ENCODE measurements at places on chromosomes 12 and 14.

GRCh38 chr14:62768753-62769152, 276.5 kb downstream of the KCNH5 start:
- DNase-seq, result no peak

- no peak for DNase-seq
Measured at GRCh38 chr12:49959685-49960473, 1.8 kb upstream of the AQP5 start.

DNA sequence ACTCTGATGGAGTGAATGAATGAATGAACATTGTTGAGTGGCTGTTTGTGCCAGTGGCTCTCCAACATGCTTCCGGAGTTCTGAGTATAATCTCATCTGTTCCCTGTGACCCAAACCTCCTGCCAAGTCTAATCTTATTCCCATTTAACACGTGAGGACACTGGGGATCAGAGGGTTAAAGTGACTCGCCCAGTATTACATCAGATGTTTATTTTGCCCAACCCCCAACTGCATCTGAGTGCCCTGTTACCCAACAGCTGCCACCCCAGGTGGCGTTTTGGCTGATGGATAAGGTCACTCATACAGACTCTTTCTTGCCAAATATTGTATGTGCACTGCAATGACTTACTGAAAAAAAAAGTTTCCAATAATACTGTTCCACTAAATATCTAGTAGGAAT, 210.9 kb downstream of the EXOC5 start:
- DNase-seq, result no peak

DNA sequence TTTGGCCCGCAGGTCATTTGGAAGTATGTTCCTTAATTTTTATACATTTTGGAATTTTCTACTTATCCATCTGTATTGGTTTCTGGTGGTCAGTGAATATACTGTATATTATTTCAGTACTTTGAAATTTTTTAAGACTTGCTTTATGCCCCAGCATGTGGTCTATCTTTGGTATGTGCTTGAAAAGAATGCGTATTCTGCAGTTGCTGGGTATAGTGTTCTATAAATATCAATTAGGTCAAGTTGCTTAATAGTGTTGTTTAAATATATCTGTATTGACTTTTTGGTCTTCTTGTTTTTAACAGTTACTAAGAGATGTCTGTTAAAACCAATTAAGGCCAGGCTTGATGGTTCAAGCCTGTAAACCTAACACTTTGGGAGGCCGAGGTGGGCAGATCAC, 21.7 kb upstream of the SIX1 start:
- no peak for DNase-seq

GRCh38 chr14:71687166-71687831, 244.9 kb upstream of the RGS6 start:
- DNase-seq, result peak; percentile 20

- DNase-seq, result no peak
Measured at GRCh38 chr14:69374235-69374634, 23.9 kb downstream of the ERH start.

DNA sequence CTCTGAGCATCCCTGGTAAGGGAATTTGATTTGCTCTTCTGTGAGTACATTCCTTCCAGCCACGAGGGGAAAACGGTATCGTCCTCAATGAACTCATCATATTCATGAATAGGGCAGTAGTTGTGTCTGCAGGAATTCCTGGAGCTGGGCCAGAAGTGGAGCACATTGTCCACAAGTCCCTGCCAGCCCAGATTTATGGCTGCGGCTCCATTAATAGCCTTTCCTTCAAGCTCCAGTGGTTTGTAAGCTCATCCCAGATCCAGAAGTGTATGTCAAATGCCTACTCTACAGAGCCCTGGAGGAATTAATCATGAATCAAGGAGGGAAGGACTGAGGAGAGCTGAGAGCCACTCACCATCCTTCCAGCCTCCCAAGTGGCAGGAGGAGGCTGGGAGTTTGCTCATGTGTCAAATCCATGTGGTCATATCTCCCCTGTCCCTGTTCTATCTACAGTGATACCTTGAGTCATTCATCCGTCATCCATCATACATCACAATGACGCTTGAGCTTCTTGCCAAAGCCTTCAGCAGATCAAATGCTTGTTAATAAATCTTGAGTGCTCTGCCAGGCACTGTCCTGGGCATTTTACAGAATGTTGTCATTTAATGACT, 65.5 kb downstream of the SVOP start:
- DNase-seq, result no peak

GRCh38 chr12:14613718-14614117, 46.0 kb upstream of the PLBD1 start:
- DNase-seq, result no peak

DNA sequence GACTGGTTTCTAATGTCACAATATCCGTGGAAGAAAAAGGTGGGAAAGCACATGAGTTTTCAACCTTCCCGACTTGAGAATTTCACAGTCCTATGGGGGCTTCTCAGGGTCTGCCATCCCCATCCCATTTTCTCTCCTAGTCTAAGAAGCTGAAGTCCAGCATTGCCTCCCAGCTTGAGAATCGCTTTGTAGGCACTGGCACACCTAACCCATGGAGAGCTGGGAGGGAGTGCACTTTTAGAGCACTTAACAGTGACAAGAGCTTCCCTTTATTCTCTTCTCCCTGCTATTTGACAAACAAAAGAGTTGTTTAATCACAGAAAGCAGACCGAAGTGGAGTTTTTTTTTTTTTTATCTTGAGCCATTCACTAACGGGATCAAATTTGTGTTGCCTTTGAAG, 22.8 kb upstream of the SRRM4 start:
- no peak for DNase-seq

DNA sequence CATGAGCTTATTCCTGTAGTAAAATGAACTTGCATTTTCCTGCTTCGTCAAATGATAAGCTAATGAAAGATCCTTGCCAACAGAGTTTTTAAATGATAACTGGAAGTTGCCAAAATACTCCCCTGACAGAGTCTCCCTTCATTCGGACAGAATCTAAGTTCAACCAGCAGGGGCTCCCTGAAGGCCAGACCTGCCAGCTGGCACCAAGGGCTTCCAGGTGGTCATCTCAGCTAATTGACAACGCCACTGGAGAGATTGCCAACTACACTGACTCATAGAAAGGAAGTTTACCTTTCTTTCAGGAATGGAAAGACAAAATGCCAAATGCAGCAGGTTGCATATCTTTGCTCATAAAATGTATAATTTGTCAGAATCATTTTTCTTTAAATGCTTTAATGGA, 462.8 kb downstream of the GXYLT1 start:
- no peak for DNase-seq

DNA sequence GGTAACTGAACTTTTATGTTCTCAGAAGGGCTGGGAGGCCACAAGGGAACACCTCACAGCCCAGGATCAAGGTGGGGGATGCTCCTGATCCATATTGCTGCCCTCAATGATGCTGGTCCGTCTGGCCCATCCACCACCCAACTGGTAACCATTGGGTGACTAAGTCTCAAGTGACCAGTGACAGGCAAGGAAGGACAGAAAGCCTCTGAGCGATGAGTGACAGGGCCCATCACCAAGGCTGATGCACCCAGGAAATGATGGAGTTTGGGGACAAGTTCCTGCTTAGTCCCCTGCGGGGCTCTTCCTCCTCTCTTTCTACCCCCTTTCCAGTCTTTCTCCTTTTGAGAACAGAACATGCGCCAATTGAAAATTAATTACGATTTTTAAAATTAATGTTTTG, 2.6 kb upstream of the MMP19 start:
- no peak for DNase-seq

- DNase-seq, result no peak
Measured at GRCh38 chr12:76813265-76813664, 49.4 kb downstream of the ZDHHC17 start.

All from AG08395 (cell line).